ENCODE measurements at places on chromosomes 1 and 21.

GRCh38 chr1:15412175-15412800, 2.6 kb downstream of the EFHD2 start:
- no peak for DNase-seq

- no peak for DNase-seq
Measured at GRCh38 chr21:40847951-40848350, 993 bp upstream of the DSCAM start.

DNA sequence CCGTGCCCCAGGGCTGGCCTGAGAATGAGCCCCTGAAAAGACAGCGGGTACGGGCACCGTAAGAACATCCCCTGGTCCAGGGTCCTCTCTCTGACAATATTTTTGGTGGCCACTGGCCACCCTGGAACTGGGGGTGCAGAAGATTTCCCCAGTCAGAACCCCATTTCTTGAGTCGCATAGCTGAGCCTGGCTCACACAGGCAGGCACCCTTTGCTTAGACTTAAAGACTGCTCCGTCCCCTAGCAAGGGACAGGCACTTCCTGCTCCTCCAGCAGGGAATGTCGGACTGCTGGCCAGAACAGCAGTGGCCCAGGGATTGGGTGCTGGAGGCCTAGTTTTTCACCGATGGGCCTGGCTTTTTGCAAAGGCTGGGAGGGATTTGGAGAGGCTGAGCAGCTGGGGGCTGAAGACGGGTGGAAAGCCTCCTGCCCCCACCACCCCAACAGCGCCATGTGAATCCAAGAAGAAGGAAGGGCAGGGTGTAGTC, 4.3 kb downstream of the OLIG2 start:
- no peak for DNase-seq

- no peak for DNase-seq
Measured at GRCh38 chr1:192654591-192655251, 18.8 kb downstream of the RGS13 start.

DNA sequence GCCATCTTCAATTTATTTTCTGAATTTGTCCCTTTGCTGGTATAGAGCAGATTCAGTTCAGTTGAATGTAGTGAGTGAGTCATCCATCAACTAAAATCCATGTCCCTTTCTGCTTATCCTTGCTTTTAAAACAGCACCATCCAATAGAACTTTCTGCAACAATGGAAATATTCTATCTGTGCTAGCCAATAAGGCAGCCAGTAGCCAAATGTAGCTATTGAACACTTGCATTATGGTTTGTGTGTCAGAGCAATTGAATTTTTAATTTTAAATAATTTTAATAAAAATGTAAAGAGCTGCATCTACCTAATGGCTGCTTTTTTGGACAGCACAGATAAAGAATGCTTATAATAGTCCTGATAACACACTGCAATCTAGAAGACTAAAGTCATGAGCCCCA, at the start of gene GJA9:
TSS of gene GJA9 (minus strand) at position 101 of the 400 bp plus-strand sequence. CDS start 5,489 bp downstream, outside the sequence.
- DNase-seq, result no peak

GRCh38 chr1:46764402-46764801, 34.4 kb upstream of the CYP4B1 start:
- no peak for DNase-seq

DNA sequence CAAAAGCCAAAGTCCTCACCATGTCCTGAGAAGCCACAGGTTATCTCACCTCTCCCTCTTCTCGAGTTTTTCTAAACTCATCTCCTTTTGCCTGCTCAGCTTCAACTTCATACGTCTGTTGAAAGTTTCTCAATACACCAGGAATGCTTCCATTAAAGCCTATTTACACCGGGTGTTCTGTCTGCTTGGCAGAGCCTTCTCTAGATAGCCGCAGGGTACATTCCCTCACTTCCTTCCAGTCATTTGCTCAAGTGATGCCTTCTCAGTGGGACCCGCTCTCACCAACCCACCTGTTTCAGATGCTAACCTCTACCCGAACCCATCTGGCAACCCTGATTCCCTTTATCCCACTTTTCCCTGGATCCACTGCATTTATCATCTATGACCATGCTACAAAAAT, 257.0 kb upstream of the ADGRL2 start:
- DNase-seq, result no peak

- DNase-seq, result no peak
Measured at GRCh38 chr1:161054805-161055204, 9.0 kb upstream of the USF1 start.

GRCh38 chr1:213987422-213987926, 299 bp upstream of the PROX1 start:
- DNase-seq, result no peak

GRCh38 chr1:92791487-92792066, 6.7 kb upstream of the EVI5 start:
- no peak for DNase-seq

- no peak for DNase-seq
Measured at GRCh38 chr1:58162952-58163550, 383.5 kb downstream of the OMA1 start.

GRCh38 chr1:94072840-94073522, 48.0 kb downstream of the ABCA4 start:
- DNase-seq, result no peak

DNA sequence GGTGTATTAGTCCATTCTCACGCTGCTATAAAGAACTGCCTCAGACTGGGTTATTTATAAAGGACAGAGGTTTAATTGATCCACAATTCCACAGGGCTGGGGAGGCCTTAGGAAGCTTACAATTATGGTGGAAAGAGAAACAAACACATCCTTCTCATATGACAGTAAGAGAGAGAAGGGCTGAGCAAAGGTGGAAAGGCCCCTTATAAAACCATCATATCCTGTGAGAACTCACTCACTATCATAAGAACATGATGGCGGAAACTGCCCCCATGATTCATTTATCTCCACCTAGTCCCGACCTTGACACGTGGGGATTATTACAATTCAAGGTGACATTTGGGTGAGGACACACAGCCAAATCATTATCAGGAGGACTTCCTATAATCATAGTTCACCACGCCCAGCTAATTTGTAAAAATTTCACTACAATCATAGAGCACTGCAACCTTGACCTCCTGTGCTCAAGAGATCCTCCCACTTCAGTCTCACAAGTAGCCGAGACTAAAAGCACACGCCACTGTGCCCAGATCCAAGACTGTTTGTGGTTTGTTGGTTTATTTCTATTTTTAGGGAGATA, 164.9 kb downstream of the RERE start:
- no peak for DNase-seq

DNA sequence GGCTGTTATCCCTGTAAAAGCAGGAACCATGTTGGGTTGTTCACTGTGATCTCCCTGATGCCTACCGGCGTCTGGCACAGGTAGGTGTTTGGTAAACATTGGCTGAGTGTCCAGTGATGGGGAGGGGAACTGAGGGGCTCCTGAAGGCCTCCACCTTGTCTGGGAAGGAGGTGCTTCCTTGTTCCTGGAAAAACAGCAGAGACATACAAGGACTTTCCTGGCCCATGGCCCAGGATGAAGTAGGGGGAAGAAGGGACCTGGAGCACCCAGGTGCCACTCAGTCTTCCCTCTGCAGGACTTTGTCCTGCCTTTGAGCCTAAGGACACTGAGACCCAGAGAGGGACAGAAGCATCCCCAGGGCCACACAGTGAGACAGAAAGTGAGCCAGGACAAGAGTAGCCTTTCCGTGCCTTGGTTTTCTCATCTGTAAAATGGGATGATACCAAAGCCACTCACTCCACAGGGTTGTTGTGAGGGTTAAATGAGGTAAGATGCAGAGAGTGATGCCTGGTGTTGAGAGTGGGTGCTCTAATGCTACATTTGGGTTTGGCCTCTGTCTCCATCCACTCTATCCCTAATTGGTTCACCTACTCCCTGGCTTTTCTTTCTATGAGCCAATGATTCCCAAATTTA, 6.1 kb upstream of the HEYL start:
- DNase-seq, result no peak

GRCh38 chr21:26397545-26397944, 175.5 kb downstream of the CYYR1 start:
- no peak for DNase-seq

- no peak for DNase-seq
Measured at GRCh38 chr1:151199873-151200581, 1.7 kb downstream of the PIP5K1A start.

GRCh38 chr21:27333096-27333495, 366.2 kb upstream of the ADAMTS5 start:
- DNase-seq, result no peak

DNA sequence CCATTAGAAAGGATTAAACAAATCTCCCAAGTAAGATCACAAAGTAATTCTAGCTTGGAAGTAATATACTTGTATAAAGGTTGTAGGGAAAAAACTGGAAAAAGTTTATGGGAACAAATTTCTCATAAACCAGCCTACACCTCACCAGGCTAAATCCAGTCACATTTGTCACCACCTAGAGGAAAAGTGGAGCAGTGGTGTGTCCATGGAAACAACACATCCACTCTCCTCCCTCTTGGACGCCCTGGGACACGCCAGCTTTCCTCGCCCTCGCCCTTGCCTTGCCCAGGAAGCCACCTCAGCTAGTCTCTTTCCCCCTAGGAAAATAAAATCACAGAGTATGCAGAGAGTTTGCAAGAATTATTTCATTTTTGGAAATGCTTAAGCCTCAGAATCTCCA, 2.2 kb downstream of the PALMD start:
- no peak for DNase-seq

DNA sequence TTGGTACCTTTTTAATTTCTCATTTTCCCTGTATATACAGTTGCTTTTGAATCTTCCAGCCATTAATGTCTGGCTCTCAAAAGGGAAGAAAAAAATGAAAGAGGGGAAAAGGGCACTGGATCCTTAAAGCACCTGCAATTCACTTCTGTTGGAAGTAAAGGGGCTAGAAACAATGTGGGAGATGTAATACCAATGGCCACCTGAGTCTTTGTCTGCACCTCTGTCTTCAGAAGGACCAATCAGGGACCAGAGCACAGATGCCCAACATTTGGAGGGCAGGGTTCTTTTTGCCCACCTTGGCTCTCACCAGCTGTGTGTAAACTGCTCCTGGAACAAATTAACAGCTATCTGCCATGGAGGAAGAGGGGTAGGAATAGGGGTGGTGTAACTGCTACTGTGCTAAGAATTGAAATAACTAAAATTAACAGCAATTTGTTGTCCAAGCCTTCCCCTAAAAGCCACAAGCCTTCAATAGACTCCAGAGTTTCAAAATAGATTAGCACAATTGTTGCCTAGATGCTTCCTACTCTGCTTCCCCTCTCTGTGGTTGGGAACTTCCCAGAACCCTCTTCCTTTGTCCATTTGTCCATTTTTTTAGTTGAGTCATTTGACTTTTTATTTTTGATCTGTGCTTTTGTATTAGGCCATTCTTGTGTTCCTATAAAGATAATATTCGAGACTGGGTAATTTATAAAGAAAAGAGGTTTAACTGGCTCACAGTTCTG, 11.5 kb upstream of the LRRC8B start:
- DNase-seq, result no peak

DNA sequence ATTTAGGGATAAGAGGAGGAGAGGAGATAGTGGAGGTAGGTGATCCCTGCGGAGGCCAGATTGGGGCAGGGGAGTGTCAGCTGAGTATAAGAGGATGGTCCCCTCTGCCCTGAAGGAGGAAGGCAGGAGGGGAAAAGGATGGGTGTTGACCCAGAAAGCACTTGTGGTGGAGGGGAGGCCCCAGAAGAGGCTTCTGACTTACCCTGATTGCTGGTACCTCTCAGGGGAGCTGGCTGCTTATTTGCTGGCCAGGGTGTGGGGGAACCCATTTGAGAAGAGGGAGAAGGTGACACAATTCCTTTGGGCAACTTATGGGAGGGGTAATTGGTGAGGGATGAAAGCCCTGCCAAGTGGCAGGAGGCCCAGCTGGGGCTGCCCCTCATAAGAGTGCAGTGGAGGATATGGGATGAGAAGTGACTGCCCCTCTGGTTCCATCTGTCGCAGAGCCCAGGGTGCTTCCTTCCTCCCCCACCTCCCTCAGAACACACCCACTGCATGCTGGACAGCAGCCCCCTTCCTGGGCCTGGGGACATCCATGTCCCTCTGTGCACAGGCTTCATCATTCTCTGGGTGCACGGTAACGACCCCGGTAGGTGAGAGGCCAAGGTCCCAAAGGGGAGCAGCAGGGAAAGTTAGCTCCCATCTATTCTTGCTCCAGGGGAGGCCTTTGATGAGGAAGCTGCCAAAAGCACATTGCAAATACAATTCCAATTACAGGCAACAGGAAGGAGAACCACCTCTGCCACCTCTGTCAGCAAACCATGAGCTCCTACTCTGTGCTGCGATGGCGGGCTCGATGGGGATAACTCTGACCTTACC, 1.4 kb upstream of the PCSK9 start:
- no peak for DNase-seq

GRCh38 chr1:39332291-39332690, 127.8 kb downstream of the MACF1 start:
- DNase-seq, result no peak

DNA sequence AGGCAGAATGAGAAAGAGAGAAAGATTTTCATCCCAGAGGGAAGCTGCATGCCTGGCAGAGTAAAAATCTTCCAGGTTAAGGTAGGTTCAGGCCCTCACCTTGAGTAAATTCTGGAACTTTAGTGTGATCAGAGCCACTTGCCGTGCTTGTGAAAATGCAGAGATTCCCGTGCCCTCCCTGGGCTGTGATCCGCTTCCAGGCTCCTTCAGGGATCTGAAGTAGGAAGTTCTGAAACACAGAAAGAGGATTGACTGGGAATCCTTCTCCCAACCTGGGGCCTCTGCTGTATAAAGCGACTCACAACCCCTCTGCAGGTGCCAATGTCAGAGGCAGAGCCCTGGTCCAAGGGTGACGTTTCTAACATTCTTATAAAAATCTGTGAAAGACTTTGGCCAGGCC, 26.6 kb downstream of the NUAK2 start:
- no peak for DNase-seq

GRCh38 chr1:152878042-152878441, at the start of gene SMCP:
SMCP (plus strand) TSS chr1:152878322; CDS start chr1:152884423, 6,101 bp downstream.
- DNase-seq, result no peak

Measured in stimulated activated naive B cell treated with anti-CD40 and anti-IgM and Interleukin-4, amounts not matched to agents 10 μg/mL and 1 μg/mL and 100 μg/mL, for 72 hours (primary cell).